ENCODE measurements at places on chromosomes 7 and 10. TPM values are rescaled to one million over a fixed set of nuclear protein-coding genes. Genes with fewer than 3 reads are reported as not detected.

GRCh38 chr7:138903859-138904435, 77.2 kb downstream of the KIAA1549 start:
- H3K4me3 ChIP-seq, result peak overlapping the region; percentile 86
- peaks cover 44% of the 10 kb centered on the region for H3K4me1 ChIP-seq
- no peak for DNase-seq
- H3K27me3 ChIP-seq, result peaks cover 11% of the 10 kb centered on the region

DNA sequence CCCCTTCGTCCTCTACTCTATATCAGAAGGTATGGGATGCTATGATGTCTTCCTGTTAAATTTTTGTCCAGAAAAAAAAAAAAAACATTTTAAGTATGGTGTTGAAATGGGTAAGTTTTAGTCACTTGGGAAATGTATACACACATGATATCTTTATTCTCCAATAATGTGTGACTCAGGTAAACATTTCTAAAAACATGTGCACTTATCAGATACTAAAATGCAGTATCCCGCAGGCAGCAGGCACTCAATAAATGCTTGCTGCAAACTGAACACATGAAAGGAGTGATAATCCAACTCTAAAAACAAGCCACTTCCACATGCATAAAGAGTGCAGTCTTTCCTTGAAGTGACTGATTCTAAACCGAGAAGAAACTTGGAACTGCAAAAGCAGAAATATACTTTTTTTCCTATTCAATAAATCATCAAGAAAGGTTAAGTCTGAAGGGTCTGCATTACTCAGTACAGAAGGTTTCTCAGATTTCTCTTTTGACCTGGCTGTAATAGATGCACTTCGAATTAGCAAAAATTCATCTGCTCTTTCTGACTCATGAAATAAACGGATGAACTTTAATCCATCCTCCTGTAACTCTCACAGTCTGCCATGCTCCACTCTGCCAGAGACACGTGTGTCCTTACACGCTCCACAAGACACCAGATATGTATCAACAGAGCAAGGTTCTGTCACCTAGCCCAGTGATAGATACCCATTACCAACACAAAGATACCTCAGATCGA, 84.0 kb downstream of the HIPK2 start:
- H3K4me3 ChIP-seq, result no peak overlapping the region
- DNase-seq, result no peak

Gene MYL10
- not detected for total RNA-seq

DNA sequence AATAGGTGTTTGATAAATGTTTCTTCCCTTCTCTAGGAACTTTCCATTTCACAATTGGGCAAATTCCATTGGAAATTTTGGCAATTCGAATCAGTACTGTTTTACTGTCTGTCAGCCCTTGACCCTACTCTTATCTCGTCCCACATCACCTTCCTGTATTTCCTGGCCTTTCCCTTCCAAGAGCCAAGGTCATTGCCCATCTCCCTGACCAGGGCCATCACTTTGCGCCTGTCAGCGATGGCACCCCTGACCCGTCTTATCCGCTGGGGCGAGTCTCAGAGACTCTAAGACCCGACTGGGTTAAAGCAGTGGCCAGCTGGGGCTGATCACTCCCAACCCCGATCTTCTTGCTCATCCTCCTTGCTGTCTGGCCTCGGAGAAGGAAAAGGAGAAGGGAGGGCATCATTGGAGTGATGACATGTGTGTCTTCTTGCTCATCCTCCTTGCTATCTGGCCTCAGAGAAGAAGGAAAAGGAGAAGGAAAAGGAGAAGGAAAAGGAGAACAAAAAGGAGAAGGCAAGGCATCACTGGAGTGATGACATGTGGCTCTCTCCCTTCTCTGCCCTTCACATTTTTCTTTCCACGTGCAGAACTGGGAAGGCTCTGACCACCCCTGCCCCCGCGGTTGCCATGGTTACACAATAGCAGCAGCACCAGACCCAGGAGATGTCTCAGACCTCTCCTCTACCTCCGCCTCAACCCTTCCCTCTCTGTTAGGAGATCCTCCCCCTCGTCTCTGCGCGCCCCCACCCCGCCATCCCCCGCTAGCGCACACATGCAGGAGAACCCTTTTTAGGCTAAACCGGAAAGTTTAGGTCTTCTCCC, 2.0 kb downstream of the SEMA3D start:
- H3K36me3 ChIP-seq, result no peaks in the 10 kb centered on the region
- H3K27ac ChIP-seq, result no peak overlapping the region
- peaks cover 6% of the 10 kb centered on the region for H3K4me1 ChIP-seq

- peaks cover 35% of the 10 kb centered on the region for H3K27me3 ChIP-seq
- H3K27ac ChIP-seq, result no peak overlapping the region
- DNase-seq, result no peak
- H3K36me3 ChIP-seq, result no peaks in the 10 kb centered on the region
- no peak overlapping the region for H3K4me3 ChIP-seq
These were observed 63.3 kb upstream of the GHITM start for GRCh38 chr10:84076047-84076388.

- H3K4me3 ChIP-seq, result no peak overlapping the region
- no peak for DNase-seq
- no peak overlapping the region for H3K27ac ChIP-seq
- H3K36me3 ChIP-seq, result no peaks in the 10 kb centered on the region
These were observed 260.6 kb downstream of the KCNMA1 start for GRCh38 chr10:77377034-77377433.

DNA sequence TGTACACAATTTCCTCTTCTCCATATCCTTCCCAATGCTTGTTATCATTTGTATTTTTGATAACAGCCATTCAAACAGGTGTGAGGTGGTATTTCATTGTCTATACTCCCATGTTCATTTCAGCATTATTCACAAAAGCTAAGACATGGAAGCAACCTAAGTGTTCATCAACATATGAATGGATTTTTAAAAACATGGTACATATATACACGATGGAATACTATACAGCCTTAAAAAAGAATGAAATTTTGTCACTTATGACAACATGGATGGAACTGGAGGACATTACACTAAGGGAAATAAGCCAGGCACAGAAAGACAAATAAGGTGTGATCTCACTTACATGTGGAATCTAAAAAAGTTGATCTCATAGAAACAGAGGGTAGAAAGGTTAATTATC, 109.3 kb downstream of the SEMA3C start:
- H3K4me3 ChIP-seq, result no peak overlapping the region
- DNase-seq, result no peak
- H3K27me3 ChIP-seq, result no peaks in the 10 kb centered on the region
- no peak overlapping the region for H3K27ac ChIP-seq
- no peaks in the 10 kb centered on the region for H3K4me1 ChIP-seq

GRCh38 chr10:62189131-62189530, 79.5 kb downstream of the RTKN2 start:
- peaks cover 6% of the 10 kb centered on the region for H3K36me3 ChIP-seq
- peaks cover 78% of the 10 kb centered on the region for H3K4me1 ChIP-seq
- no peaks in the 10 kb centered on the region for H3K27me3 ChIP-seq
- peak overlapping the region; percentile 83 for H3K27ac ChIP-seq

DNA sequence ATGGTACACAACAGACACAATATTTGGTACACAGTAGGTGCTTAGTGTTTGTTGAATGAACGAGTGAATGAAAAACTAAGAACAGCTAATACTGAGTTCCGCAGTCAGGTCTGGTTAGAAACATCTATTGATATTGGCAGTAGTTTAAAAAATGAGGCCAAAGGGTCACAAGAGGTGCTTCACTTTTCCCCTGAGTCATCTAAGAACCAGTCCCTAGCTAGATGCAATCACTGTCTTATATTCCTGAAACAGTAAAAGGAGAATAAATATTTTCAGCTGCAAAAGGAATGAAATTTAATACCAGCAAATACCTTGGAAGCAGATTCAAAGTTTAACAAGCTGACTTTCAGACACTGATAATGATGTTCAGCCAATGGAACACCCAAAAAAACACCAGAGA, 54.5 kb downstream of the SCRN1 start:
- no peaks in the 10 kb centered on the region for H3K36me3 ChIP-seq
- no peak for DNase-seq
- no peaks in the 10 kb centered on the region for H3K27me3 ChIP-seq

DNA sequence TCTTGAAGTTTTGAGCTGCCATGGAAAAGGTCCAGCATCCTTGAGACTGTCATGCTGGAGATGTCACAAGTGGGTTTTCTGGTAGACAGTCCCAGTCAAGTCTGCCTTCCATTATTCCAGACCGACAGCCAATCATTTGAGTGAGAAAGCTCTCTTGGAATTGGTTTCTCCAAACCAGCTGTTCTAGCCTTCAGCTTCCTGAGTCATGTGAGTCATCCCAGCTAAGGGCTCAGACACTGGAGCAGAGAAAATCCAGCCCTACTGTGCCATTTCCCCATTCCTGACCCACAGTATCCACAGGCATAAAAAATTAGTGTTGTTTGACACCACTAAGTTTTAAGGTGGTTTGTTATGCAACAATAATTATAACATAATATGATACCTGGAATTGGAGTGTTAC, 219.0 kb downstream of the ADRA2A start:
- peaks cover 27% of the 10 kb centered on the region for H3K27me3 ChIP-seq
- H3K4me3 ChIP-seq, result no peak overlapping the region
- H3K27ac ChIP-seq, result no peak overlapping the region
- no peaks in the 10 kb centered on the region for H3K36me3 ChIP-seq
- no peak for DNase-seq

DNA sequence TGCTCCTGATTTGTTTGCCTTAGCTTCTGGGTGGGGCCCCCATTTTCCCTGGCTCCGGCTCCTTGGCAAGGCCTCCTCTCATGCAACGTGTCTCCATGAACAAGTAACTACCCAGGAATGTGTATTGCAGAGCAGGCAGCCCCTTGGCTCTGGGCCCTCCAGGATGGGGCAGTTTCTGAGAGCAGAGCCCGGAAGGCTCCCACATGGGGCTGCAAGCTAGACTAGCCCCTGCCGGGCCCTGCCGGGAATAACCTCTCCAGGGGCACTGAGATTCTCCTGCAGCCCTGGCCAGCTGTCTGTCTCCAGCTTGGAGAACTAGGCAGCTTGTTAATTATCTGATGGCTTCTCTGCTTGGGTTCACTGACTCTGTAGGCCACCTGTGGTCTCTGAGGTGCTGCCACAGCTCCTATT, 184.0 kb upstream of the INHBA start:
- H3K4me1 ChIP-seq, result peaks cover 65% of the 10 kb centered on the region
- peaks cover 54% of the 10 kb centered on the region for H3K27me3 ChIP-seq
- no peak overlapping the region for H3K4me3 ChIP-seq
- H3K27ac ChIP-seq, result no peak overlapping the region
- DNase-seq, result no peak

Gene C10orf53
- total RNA-seq, result not detected

GRCh38 chr7:85890244-85890811, 703.5 kb upstream of the SEMA3D start:
- no peaks in the 10 kb centered on the region for H3K27me3 ChIP-seq
- no peaks in the 10 kb centered on the region for H3K36me3 ChIP-seq
- no peaks in the 10 kb centered on the region for H3K4me1 ChIP-seq
- no peak overlapping the region for H3K4me3 ChIP-seq

Gene SPDYE16
- not detected for total RNA-seq

GRCh38 chr7:17302575-17303142, 4.2 kb downstream of the AHR start:
- no peak overlapping the region for H3K27ac ChIP-seq
- H3K4me3 ChIP-seq, result peak overlapping the region; percentile 40
- no peaks in the 10 kb centered on the region for H3K27me3 ChIP-seq
- peak; percentile 8 for DNase-seq
- H3K36me3 ChIP-seq, result peaks cover 8% of the 10 kb centered on the region
- H3K4me1 ChIP-seq, result peaks cover 38% of the 10 kb centered on the region

Gene RNF148
- total RNA-seq, result not detected

GRCh38 chr10:51445588-51445987, 253.8 kb downstream of the CSTF2T start:
- H3K36me3 ChIP-seq, result no peaks in the 10 kb centered on the region
- H3K4me3 ChIP-seq, result no peak overlapping the region
- no peak overlapping the region for H3K27ac ChIP-seq
- no peaks in the 10 kb centered on the region for H3K27me3 ChIP-seq
- no peaks in the 10 kb centered on the region for H3K4me1 ChIP-seq
- DNase-seq, result no peak

Gene KCNIP2
- 3.1 TPM for total RNA-seq

GRCh38 chr7:47423196-47423595, 158.7 kb downstream of the TNS3 start:
- H3K4me1 ChIP-seq, result no peaks in the 10 kb centered on the region
- DNase-seq, result no peak
- H3K4me3 ChIP-seq, result no peak overlapping the region
- H3K36me3 ChIP-seq, result no peaks in the 10 kb centered on the region

- peak overlapping the region; percentile 90 for H3K4me3 ChIP-seq
- no peak overlapping the region for H3K27ac ChIP-seq
- H3K27me3 ChIP-seq, result peaks cover 49% of the 10 kb centered on the region
- H3K36me3 ChIP-seq, result no peaks in the 10 kb centered on the region
These were observed 25.0 kb downstream of the ABLIM1 start for GRCh38 chr10:114632869-114633715.

- DNase-seq, result peak; percentile 40
- H3K4me3 ChIP-seq, result peak overlapping the region; percentile 92
- peak overlapping the region; percentile 92 for H3K27ac ChIP-seq
- peaks cover 48% of the 10 kb centered on the region for H3K4me1 ChIP-seq
- peaks cover 5% of the 10 kb centered on the region for H3K36me3 ChIP-seq
These were observed 78.0 kb downstream of the MKI67 start for GRCh38 chr10:128047991-128048818.

Gene LDB3
- 0.16 TPM for total RNA-seq

DNA sequence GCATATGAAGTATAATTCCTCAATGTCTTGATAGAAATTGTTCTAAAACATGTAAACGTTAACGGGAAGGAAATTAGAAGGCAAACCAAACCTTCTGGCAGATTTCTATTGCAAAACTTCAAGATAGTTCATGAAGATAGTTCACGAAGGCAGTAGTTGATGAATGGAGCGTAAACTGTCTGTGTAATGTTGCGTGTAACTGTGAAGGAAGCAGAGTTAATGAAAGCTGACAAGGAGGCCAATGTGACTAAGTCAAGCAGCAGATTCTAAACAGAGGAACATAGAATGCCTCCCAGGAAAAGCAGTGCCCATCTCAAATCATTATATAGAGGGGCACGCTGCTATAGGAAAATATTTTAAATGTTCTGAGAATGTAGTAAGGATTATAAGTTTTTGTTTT, 659.7 kb upstream of the IGFBP3 start:
- no peak overlapping the region for H3K27ac ChIP-seq
- H3K4me3 ChIP-seq, result no peak overlapping the region
- DNase-seq, result no peak

- H3K27me3 ChIP-seq, result peaks cover 30% of the 10 kb centered on the region
- H3K27ac ChIP-seq, result no peak overlapping the region
- no peaks in the 10 kb centered on the region for H3K36me3 ChIP-seq
- no peak overlapping the region for H3K4me3 ChIP-seq
These were observed 83.1 kb upstream of the CHCHD3 start for GRCh38 chr7:133165001-133165400.

GRCh38 chr10:58661336-58661735, 148.7 kb downstream of the BICC1 start:
- no peaks in the 10 kb centered on the region for H3K4me1 ChIP-seq
- no peak overlapping the region for H3K4me3 ChIP-seq
- no peak for DNase-seq
